Femur (tissue), 1 donor: ENCODE measurements at places on chromosomes 4 and X.

DNA sequence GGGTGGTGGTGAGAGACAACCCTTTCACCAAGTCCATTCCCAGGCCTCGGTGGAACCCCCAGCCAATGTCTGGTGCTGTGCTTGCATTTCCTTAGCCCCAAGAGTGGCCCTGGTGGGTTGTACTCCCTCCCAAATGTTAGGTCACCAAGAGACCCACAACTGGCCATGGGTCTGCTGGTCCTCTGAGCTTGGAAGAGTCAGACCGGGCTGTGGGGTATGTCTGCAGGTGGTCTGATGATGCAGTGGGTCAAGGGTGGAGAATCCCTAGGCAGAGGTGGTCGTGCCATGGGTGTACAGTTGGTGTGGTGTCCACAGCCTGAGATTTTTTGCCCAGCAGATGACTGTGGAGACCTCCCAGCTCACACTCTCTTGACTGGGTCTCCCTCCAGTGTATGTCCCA is 535.7 kb upstream of the CNKSR2 start:
- no peak for DNase-seq

- peak; percentile 39 for DNase-seq
Measured at GRCh38 chrX:13721819-13722519, 12.5 kb downstream of the TRAPPC2 start.

- peak; percentile 93 for DNase-seq
Measured at GRCh38 chr4:6574747-6575502, at the start of gene MAN2B2. TSS of gene MAN2B2 (plus strand) at chr4:6575189. CDS start at chr4:6575211, 22 bp downstream.

- DNase-seq, result no peak
Measured at GRCh38 chr4:62208921-62209320, 1008.8 kb downstream of the ADGRL3 start.

DNA sequence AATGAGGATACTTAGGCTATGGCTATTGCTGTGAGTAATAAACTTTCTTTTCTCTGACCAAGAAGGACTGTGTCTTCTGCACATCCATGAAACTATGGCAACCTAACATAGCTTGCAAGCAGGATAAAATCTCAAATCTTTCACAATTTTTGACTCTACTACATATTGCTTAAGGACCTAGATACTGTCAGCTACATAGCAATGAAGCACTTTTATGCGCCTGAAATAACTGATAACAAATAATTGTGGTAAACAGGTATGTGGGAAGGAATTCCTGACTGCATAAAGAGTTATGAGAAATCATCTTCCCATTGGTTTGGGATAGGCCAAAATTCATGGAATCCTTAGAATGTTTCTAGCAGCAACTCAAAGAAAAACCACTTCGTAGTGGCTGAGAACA is 41.2 kb upstream of the PDGFC start:
- no peak for DNase-seq

DNA sequence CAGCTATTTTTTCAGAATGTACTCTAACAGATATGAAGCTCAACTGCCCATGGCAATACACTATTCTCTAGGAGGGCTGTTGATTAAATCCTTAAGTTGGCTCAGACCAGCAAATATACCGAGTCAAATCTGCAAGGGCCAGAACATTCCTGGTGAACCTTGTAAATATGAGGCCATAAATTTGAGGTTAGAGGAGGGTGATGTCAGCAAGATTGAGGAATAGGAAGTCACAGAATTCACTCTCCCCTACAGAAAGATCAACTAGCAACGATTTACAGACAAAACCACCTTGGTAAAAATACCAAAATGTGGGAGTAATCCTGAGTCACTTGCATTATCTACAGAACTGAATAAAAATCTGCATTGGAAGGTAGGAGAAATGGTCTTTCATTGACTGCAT is 399.3 kb downstream of the GPM6A start:
- DNase-seq, result no peak

DNA sequence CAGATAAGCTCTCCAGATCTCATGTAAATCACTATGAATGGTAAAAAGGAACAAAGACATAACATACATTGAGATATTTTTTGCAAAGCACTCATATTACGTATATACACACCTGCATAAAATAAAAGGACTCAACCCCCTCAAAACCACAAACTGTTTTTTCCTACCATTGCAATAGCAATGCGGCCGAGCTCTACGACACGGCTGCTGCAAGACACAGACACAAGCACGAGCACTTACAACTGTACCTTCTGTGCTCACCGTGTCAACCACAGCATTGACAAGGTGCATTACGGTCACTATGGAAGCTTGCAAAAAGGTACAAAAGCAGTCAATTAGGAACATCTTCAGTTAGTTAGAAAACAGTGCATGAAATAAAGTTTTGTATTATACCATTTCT is 37.1 kb upstream of the MTNR1A start:
- DNase-seq, result no peak

DNA sequence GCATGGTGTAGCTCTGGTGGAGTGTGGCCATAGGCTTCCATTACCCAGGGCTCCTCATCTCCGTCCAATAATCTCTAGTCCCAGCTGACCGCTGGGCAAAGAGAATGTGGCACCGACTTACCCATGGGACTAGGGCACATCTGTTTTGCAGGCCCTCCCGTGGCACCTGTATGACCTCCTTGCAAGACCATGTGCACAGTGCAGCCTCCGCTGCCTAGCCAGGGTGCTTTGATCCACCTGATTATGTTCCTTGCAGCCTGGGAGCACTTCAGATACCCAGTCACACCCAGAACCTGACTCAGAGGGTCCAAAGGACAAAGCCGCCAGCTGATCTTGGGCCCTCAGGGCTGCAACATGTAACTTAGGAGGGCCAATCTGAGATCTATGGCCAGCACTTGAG is 84.8 kb downstream of the PCDH10 start:
- DNase-seq, result no peak

GRCh38 chrX:72373136-72373535 is 67.4 kb upstream of the CITED1 start:
- DNase-seq, result no peak
